Gastrocnemius medialis (tissue), 4 donors: ENCODE measurements at places on chromosomes 16 and 17.

GRCh38 chr17:7580604-7581575 is 1.5 kb downstream of the CD68 start:
- no peak for DNase-seq

- no peak for DNase-seq
Observed at GRCh38 chr16:80277182-80277581, 263.6 kb upstream of the DYNLRB2 start.

DNA sequence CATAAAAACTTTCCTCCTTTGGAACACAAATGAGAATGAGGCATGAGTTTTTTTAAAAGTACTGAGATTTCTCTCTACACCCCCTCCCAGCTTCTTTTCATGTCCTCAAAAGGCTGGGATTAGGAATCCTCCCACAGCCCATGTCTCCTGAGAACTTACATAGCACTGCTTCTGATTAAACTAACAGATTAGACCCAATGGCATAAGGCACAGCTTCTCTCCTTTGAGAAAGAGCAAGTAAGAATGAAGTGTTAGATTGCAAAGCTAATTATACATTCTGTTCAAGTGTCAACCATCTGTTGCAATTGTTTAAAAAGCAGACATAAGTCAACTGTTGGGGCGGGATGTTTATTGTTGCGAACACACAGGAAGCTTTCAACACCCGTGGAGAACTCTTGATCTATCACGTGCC is 715.1 kb downstream of the CDH11 start:
- no peak for DNase-seq

- no peak for DNase-seq
Observed at GRCh38 chr17:41785091-41785858, 1.2 kb downstream of the JUP start.

GRCh38 chr16:77172951-77173350 is 18.0 kb upstream of the MON1B start:
- no peak for DNase-seq

DNA sequence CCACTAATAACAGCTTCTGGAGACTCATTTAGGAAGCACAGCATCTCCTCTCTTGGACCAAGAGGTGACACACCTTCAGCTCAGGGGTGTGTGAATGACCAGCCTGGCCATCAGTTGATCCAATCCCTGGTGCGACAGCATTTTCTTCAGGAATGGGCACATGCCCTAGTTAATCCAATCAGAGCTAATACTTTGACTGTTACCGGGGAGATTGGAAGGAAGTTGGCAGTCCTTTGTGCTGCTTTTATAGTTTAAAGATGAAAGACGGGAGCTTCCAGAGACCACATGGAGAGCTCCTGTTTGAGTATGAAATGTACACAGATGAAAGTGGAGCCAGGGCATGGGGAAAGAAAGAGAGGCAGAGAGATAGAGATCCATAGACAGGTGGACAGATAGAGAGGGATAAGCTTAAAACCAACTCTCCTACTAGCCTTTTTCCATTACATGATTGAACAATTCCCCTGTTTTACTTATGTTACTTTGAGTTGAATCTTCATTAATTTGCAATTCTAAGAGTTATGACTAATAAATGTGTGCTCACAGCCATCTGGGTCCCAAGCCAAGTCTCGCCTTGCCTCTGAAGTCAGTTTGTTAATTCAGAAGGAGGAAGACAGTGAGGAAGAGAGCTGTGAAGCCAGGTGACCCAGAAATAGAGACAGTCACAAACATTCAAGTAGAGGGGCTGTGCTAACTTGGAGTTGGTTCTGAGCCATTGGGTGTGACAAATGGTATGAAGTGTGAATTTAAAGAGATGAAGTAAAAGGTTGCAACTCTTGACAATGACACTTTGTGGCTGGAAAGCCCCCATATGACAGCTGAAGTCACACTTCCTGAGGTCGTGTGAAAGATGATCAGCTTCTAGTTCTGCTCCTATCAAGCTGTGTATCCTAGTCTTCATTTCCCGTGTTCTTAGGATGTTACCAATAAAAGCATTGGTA is 120.0 kb upstream of the GOT2 start:
- no peak for DNase-seq

GRCh38 chr16:58699151-58699550 is 14.6 kb upstream of the SLC38A7 start:
- DNase-seq, result no peak
